ENCODE measurements at places on chromosomes 13 and 19. TPM values are rescaled to one million over a fixed set of nuclear protein-coding genes. Genes with fewer than 3 reads are reported as not detected.

Gene LHB
- total RNA-seq, result not detected

Gene KIR2DL3
- total RNA-seq, result not detected

Gene SYDE1
- 14.0 TPM for total RNA-seq

Gene PRKD2
- 21.8 TPM for total RNA-seq

Gene TNNI3
- not detected for total RNA-seq

Gene RNF225
- not detected for total RNA-seq

Gene C3
- 262 TPM for total RNA-seq

Gene CDX2
- not detected for total RNA-seq

Gene NPAS1
- not detected for total RNA-seq

Gene CDKN2D
- total RNA-seq, result 18.9 TPM

Gene ZNF285
- total RNA-seq, result 2.6 TPM

Gene SERP2
- 3.1 TPM for total RNA-seq

Gene KCTD12
- total RNA-seq, result 114 TPM

Gene NLRP12
- total RNA-seq, result 0.49 TPM

Gene GFY
- not detected for total RNA-seq

Gene FCER2
- total RNA-seq, result 0.68 TPM

Data from subcutaneous adipose tissue (tissue), 4 donors.